ENCODE measurements at places on chromosomes 6 and 20. TPM values are rescaled to one million over a fixed set of nuclear protein-coding genes. Genes with fewer than 3 reads are reported as not detected.

Gene AFDN
- total RNA-seq: 143 TPM

Gene SNX9
- 46.0 TPM for total RNA-seq

Gene SMLR1
- 0.08 TPM for total RNA-seq

Gene ZDHHC14
- 19.9 TPM for total RNA-seq

Gene TPD52L1
- 2.9 TPM for total RNA-seq

Gene VIP
- total RNA-seq: not detected

Gene HLA-DRB5
- not detected for total RNA-seq

Measured in Panc1 (cell line).